HS-5 (cell line): ENCODE measurements at places on chromosomes 13 and 19.

GRCh38 chr13:100297413-100297812 lies 208.5 kb downstream of the PCCA start:
- no peak for DNase-seq

- no peak for DNase-seq
These were observed 5.2 kb upstream of the OR7A5 start for GRCh38 chr19:14840206-14840605.

- no peak for DNase-seq
These were observed 53.6 kb upstream of the TMTC4 start for GRCh38 chr13:100728201-100728600.

- no peak for DNase-seq
These were observed 7.9 kb upstream of the PEAK3 start for GRCh38 chr19:2289714-2290435.

DNA sequence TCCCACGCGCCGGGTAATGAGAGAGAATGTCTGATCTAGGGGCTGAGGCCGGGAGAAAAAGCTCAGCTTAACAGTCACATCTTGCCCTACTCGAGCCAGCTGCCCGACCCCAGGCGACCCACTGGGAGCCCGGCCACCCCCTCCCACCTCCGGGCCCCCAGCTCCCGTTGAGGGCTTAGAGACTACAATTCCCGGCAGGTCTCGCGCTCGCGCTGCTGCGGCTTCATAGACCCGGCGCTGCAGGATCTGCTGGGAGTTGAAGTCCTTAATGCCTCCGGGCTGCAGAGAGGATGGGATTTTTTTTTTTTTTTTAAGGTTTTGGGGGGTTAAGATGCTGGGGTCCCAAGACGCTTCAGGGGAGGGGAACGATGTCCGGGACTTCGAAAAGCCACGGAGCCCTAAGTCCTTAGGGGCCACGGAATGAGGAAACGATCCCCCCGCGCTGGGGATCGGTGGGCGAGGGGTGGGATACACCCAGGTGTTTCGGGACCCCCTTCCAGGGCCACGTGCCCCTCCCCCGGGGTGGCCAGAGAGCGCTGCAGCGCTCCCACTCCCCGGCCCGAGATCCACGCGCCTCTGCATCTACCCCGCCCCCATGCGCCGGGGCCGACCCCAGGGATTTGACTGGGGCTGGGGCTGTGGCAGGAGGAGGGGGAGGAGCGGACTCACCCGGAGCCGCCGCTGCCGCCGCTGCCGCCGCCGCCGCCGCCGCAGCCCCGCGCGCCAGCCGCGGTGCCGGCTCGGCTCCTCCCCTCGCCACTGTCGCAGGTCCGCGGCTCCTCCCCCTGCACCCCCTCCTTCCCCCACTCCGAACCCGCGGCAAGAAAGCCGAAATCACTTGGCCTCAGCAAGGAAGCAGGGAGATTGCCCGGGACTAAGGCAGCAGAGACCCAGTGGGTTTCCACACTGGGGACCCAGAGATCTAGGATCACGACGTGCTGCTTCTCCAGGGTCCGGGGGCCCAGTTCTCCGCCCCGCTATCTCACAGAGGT lies at the start of gene SYT3:
Gene SYT3 (minus strand): TSS at position 761 of the 992 bp plus-strand sequence. CDS start 2,470 bp downstream, outside the sequence.
- DNase-seq: no peak

- no peak for DNase-seq
These were observed 41.5 kb downstream of the ZNF787 start for GRCh38 chr19:56079609-56080008.

DNA sequence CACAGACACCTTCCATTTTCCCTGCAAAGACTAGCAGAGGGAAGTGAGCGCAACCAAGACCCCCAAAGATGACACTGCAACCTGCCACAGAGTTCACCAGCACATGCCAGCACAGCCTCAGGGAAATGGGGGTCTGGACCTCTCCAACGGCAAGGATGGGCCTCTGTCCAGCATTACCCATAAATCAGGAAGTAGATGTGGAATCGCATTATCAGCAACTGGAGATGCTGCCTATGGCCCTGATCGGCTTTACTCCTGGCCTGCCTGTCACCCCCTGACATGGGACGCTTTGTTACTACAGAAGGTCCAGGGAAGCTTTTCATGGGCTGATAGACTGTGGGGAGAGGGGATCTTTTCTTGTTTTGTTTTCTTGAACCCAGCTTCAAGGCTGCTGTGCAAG lies 41.4 kb upstream of the POU2F2 start:
- DNase-seq: no peak

DNA sequence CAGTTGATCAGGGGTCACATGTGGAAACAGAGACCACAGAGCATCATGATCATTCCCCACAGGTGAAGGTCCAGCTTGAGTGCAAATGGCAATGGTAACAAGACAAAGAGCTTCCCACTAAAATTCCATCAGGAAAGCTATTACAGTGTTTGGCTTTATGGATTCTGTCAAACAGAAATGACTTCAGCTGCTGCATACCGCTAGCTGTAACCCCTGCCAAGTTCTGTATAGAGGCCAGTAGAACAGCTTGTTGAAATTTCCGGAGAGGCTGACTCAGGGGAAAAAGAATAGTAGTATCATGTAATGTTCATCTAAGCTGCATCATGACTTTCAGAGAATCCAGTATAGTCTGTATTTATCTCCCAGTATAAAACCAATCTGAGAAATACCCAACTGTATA lies 1704.7 kb downstream of the SLITRK5 start:
- DNase-seq: peak; percentile 11

DNA sequence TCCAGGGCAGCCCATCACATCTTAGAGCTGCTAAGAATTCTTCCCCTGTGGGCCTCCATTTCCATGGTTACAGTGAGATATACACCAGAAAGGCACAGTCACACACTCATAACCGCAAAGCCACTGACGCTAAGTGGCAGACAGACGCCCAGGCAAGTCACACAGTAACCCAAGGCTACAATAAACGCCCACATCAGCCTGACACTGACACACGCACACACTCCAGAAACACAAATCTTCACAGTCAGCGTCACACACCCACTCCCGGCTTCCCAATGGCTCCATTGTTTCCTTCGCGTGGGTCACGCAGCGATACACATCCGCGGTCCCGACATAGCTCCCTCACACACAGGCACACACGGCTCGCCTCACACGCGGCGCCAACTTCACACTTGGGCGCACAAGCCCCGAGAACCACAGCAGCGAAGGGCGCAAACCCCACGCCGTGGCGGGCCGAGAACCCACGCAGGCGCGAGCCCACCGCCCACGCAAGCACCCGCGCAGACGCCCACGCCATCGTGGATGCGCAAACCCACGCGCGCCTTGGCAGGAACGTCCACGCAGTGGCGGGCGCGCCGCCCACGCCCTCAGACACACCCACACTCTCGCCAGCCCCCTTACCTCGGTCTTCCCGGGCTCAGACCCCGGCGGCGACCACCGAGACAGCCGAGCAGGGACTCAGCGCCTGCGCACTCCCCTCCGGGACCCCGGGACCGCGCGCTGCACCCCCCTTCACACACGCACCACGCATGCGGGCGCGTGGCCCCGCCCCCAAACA lies at the start of gene ZNF667:
Gene ZNF667 (minus strand): TSS at position 695 of the 778 bp plus-strand sequence. CDS start 14,975 bp downstream, outside the sequence.
- peak; percentile 2 for DNase-seq

- no peak for DNase-seq
These were observed 1002.4 kb downstream of the SLITRK1 start for GRCh38 chr13:82879921-82880320.

- DNase-seq: no peak
These were observed 14.8 kb downstream of the PSPC1 start for GRCh38 chr13:19767966-19768365.

DNA sequence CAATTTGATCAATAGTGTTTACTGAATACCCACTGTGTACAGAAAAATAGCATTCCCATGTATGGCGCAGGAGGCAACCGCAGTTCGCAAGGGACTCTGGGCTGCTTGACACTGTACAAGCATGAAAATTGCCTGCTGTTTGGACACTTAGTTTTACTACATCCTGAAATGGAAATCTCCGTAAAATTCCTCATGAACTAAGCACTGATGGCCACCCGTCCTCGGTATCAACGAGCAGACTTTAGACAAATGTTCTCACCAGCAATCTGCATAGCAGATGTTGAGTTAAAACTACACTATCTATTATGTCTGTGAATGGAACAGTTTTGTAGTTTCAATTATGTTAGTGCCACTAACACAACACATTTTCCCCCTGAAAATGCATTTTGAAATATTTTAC lies 294.7 kb downstream of the DCLK1 start:
- DNase-seq: no peak

- DNase-seq: no peak
These were observed 9.4 kb downstream of the OCEL1 start for GRCh38 chr19:17235300-17235970.

GRCh38 chr13:20703780-20704458 lies 420 bp downstream of the IL17D start:
- no peak for DNase-seq

- DNase-seq: no peak
These were observed 25.8 kb upstream of the LDLR start for GRCh38 chr19:11063434-11063833.

DNA sequence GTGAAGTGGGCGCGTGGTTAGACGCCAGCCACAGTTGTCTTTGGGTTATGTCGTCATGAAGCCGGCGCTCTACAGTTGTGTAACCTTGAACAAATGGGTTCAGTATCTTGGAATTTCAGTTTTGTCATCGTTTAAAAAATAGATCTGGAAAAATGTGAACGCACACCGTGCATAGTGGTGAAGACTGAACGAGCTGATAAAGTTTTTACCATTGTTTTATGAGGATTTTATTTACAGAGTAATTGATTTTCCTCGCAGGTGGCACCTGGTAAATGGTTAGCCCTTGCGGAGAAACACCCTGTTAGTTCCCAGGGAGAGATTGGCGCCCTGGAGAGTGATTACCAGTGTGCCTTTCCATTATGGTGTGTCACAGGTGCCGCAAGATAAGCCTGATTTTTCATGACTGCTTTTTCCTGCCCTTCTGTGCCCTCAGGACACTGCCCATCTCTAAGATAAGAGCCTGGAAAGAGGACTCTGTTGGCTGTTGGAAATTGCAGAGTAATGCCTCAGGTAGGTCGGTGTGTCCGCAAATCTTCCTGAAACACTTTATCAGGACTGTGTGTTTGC lies 577 bp downstream of the ZNF181 start:
- DNase-seq: peak; percentile 4

GRCh38 chr19:45245826-45246225 lies 619 bp upstream of the EXOC3L2 start:
- no peak for DNase-seq

DNA sequence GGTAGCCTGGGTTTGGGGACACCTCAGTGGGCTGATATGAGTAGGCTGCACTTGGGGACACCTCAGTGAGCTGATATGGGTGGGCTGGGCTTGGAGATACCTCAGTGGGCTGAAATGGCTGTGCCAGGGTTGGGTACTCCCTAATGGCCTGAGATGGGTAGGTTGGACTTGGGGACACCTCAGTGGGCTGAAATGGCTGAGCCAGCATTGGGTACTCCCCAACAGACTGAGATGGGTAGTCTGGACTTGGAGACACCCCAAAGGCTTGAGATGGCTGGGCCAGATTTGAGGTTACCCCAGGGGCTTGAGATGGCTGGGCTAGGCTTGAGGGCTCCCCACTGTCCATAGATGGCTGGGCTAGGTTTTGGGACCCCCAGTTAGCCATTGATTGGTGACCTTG lies 12.1 kb downstream of the IQCN start:
- DNase-seq: no peak

DNA sequence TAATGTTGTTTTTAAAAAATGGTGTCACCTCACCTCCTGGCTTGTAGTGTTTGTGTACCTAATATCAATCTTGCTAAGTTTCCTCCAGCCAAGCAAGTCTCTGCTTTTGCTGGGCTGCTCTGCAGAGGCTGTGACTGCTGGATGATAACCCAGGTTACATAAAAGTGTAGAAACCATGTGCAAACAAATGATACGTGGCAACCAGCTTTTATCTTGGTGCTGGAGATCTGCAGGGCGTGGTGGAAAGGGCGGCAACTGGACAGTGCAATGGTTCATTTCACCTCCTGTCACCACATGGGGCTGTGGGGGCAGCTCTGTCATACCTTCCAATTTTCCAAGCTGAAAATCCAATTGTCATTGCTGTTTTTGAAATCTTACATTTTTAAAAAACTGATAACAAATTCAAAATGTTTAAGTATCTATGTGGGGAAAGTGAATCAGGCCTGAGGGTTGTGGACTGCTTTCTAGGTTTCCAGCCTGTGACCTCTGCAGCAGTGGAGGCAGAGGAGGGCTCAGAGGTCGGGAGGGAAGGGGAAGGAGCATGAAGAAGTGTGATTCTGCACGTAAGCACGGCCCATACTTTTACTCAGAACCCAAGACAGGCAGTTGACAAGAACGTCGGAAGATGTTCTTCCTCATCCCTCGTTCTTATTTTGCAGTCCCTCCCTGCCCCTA lies 9.7 kb downstream of the GPR42 start:
- no peak for DNase-seq

GRCh38 chr13:46295491-46296114 lies 83.9 kb downstream of the LRRC63 start:
- no peak for DNase-seq

DNA sequence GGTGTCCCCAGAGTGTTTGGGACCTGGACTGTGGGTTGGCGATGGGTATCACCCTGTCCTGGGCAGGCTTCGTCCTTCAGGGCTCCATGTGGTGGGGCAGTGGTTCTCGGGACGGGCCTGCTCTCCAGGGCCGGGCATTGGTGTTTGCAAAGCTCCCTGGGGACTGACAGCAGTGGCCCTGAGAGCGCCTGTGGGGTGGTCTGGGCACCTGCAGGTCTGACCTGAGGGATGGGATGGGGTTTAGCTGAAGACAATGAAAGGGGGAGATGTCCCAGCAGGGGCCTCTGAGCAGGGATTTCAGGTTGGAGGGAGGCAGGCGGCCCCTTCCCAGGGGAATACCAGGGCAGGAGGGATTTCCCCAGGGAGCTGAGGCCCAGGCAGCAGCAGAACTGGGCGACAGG lies 68.3 kb upstream of the MCF2L start:
- no peak for DNase-seq

DNA sequence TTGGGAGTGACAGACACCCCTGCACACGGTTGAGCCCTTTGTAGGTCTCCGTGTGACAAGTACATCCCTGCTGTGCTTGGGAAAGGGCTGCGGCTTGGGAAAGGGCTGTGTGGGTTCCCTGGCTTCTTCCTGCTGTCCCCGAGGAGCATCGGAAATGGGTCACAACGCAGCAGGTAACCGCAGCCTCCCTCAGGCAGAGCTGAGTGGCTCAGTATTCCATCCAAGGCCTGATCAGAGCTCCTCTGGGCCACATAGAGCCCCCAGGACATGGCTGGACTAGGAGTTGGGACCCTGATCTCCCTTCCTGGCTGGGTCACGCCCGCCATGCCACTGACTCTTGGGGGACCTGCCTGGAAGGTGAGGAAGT lies 16.3 kb downstream of the TECR start:
- DNase-seq: no peak

DNA sequence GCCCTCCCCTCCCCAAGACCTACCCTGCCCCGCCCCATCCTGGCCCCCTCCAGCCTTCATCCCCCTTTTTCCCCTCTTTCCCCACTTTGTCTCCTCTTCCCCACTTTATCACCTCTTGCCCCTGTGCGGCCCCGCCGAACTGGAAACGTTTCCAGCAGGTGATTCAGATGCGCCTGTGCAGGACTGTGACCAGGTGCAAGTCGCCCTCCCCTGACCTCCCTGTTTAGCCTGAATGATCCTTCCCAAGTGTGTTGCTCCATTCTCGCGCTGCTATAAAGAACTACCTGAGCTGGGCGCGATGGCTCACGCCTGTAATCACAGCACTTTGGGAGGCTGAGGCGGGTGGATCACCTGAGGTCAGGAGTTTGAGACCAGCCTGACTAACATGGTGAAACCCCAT lies 25.9 kb downstream of the ZNF791 start:
- DNase-seq: no peak

GRCh38 chr13:25882466-25883357 lies 169.1 kb downstream of the SHISA2 start:
- DNase-seq: no peak

- no peak for DNase-seq
These were observed at the start of gene FXYD3 for GRCh38 chr19:35115177-35115951. Gene FXYD3, plus strand, starts transcription at chr19:35115823. Its CDS starts 3,554 bp downstream, at chr19:35119377.

GRCh38 chr13:113152984-113153809 lies 5.3 kb upstream of the PROZ start:
- DNase-seq: peak; percentile 4
